Stimulated activated naive CD4-positive, alpha-beta T cell (primary cell): ENCODE measurements at places on chromosomes 3 and 15.

- no peak for DNase-seq
These were observed 78.5 kb upstream of the PRR20G start for GRCh38 chr3:127366383-127366782.

GRCh38 chr15:95025924-95026728 lies 794.8 kb downstream of the MCTP2 start:
- no peak for DNase-seq

GRCh38 chr3:61944726-61945125 lies 383.4 kb downstream of the PTPRG start:
- DNase-seq: no peak

DNA sequence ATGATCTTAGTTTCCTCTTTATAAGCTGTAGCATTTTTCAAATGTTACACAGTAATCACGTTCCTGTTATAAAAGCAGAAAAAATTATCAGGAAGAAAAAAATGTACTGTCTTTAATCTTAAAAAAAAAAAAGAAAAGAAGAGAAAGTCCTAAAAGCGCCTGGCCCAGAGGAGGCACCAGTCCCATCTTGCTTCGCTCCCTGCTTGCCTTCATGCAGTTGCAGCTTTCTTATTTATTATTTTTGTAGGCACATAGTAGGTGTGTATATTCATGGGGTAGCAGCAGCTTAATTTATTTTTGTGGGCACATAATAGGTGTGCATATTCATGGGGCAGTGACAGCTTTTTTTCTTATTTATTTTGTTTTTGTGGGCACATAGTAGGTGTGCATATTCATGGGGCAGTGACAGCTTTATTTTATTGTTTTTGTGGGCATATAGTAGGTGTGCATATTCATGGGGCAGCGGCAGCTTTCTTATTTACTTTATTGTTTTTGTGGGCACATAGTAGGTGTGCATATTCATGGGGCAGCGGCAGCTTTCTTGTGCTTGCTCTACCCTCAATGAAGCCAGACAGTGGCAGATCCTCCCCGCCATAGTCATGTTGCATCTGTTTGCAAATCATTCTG lies 5.5 kb upstream of the EHD4 start:
- DNase-seq: no peak

- no peak for DNase-seq
These were observed 74.7 kb downstream of the DNAJB8 start for GRCh38 chr3:128392021-128392420.

GRCh38 chr15:58994906-58995453 lies 7.5 kb downstream of the RNF111 start:
- no peak for DNase-seq

- DNase-seq: no peak
These were observed 1.1 kb upstream of the VIPR1 start for GRCh38 chr3:42501321-42501680.

DNA sequence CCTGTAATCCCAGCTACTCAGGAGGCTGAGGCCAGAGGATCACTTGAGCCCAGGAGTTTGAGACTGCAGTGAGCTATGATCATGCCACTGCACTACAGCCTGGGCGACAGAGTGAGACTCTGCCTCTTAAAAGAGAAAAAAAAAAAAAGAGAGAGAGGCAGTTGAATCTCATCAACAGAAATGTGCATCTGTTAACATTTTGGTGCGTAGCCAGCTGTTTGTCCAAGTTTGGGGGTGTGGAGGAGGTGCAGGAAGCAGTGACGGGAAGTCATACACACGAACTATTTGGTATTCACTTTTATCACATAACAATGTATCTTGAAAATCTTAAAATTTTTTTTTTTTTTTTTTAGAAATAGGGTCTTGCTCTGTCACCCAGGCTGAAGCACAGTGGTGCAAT lies 18.2 kb upstream of the CEMIP start:
- DNase-seq: no peak

DNA sequence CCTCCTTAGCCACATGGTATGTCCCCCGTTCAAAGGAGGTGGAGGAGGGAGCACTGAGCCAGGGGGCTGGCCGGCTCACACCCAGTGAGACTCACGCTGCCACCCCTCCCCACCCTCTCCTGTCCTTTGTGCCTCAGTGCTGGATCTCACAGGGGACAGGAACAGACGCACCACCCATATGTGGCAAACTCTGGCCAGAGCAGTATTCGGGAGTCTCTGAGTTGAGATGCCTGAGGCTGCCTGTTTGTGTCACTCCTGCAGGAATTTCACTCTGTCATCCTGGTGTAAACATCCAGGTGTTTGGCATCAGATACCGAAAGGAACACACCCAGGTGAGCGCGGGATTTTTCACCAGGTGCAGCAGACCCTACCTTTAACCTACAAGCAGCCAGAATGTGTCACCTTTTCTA lies 25.7 kb downstream of the RGMA start:
- no peak for DNase-seq

GRCh38 chr15:56207092-56207491 lies 36.6 kb downstream of the RFX7 start:
- no peak for DNase-seq

DNA sequence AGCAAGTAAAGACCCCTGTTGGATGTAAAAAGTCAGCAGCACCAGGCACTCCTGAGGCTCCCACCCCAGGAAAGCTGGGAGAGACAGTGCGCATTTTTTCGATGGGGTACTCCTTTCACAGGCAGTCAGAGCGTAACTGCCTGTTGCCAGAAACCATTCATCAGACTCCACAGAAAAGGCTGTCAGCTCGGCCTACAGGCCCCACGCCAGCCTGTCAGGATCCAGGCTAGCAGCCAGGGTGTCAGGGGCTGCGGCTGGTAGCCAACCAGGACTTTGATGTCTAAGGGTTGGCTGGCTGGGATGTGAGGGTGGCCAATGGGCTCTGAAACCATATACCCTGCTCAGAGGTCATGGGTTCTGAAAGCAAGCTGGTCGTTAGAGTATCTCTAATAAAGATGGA lies 164.5 kb downstream of the WNT5A start:
- DNase-seq: no peak

DNA sequence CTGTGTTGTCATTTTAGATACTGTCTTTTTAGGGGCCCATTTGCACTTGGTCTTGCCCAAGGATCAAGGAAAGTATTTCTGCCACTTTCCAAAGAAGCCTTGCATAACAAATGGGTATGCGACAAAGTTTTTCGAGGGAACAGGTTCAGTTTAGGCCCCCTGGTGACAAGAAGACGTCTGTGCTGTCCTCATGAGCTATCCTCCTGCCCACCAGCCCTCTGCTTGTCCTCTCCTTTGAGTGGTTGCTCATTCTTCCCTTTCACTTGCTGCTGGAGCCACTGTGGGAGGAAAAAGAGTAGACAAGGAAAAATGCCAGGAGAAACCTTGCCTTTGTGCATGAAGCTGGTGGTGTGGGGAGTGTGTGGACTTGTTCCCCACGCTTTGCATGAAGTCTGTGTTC lies 171.9 kb downstream of the CACNA2D3 start:
- no peak for DNase-seq

- peak; percentile 72 for DNase-seq
These were observed at the start of gene CIB2 for GRCh38 chr15:78131295-78132061. Gene CIB2 (minus strand): TSS chr15:78131445. CDS start chr15:78131215, 230 bp downstream.

DNA sequence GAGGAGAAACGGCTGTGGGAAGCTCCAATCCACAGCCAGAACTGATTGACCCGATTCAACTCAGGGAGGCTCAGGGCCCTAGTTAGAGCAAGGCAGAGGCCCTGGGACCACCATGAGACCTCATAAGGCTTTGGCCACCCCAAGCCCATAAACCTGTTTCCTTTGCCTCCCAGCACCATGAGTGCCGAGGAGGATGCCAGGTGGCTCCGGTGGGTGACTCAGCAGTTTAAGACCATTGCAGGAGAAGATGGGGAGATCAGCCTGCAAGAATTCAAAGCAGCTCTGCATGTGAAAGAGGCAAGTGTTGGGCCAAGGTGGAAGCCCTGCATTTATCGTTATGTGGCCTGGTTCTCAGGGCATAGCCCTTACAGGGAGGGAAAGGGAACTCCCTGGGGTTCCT lies 11.9 kb downstream of the NOX5 start:
- no peak for DNase-seq

DNA sequence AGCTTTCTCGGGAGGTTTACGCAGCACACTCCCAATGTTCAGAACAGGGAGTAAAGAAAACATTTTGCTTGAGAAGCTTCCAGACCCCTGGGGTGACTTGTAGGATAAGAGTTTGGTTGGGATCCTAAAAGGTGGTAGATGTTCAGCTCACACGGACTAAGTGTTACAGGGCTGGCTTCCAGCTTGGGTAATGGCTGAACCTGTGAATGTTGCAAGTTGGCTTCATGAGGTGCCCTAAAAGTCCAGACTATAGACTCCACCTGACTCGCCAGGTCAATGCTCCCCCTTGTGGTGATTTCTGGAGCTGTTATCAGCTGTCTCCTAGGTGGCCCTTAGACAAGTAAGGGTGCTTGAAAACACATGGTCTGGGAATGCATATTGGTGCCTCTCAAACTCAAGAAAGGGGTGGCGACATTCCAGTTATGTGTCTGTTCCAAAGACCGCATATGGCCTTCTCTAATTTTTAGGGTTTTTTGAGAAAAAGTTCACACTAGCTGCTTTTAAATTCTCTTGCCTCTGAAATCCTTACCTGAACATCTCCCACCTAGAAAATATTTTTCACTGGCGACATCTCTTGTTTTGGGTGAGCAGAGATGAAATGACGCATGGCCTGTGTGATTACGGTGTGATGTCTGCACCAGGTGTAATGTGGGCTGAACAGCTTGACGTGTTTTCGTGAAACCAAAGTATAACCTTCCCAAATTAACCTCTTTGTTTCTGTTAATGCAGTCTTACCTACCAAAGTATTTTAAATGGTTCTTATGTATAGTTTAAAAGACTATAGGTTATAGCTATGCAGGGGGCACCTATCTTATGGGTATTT lies 175.7 kb upstream of the KBTBD8 start:
- peak; percentile 60 for DNase-seq

- DNase-seq: no peak
These were observed 52.3 kb upstream of the BNIP2 start for GRCh38 chr15:59741274-59741906.

GRCh38 chr3:186775999-186776398 lies 7.4 kb upstream of the EIF4A2 start:
- no peak for DNase-seq

DNA sequence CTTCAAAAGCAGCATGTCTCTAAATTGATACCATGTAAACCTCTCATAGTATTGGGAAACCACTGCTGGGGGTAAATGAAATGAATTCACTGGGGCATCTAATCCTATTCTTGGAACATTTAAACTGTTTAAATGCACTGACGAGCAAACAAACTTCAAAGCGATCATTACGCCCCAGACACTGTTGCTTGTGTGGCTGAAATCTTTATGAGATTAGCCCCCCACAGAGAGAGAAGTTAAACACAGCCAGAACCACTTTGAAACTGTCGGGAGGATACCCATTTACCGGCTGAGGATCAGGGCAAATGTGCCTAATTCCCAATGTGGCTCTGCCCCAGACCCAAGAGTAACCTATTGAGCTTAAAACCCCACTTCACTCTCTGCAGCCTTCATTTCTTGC lies 308.4 kb upstream of the CDIN1 start:
- DNase-seq: no peak

- DNase-seq: no peak
These were observed 13.3 kb upstream of the TM4SF1 start for GRCh38 chr3:149390772-149391212.

GRCh38 chr15:33068007-33068481 lies 126.5 kb downstream of the FMN1 start:
- DNase-seq: no peak

DNA sequence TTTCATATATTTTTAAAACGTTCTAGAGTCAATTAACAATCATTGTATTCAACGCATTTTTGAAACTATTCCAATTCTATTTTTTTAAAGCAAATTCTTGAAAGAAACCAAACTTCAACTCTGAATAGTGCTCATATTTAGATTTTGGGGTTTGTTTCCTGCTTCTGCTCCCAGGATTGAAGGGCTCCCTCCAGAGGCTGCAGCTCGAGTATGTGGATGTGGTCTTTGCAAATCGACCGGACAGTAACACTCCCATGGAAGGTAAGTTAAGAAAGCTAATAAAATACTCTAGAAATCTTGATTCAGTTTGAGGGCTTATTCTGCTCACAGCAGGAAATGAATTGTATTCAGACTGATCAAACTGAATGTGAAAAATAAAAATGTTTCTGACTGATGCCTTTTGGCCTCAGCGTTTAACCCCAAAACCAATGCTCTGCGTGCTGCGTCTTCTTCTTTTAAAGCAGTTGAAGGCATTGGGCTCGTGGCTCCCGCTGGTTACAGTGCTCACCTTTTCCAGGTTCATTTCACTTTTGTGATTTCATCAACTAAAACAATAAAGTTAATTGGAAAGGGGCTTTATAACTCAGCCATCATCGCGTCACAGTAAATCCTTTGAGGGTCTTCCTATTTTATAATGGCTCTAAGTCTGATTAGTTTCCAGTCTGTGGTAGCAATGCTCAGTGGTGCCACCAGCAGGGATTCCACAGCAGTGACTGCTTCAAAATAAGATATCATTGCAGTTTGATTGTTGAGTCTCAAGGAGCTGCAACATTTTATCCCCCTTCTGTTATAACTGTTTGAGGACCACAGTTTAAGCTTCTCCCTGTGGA lies 80.1 kb downstream of the SSR3 start:
- DNase-seq: no peak

DNA sequence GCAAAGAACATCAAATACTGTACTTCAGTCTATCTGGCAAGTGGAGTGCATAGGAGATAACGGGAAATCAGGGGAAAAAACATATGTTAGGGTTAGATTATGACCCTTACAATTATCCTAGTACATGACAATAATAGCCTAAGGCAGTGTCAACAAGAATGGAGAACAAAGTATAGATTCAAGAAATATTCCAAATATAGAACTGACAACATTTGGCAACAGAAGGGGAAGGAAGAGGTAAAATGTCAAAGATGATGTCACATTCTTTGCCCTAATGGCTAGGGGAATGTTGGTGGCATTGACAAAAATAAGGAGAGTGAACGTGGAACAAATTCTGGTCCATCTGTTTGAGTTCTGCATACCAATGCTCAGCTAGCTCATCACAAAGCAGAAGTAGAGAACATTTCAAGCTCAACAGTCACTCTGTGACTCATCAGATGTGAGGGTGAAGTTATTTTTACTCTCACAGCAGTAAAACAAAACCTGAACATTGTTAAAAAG lies 15.5 kb upstream of the ATP8B4 start:
- DNase-seq: no peak

- DNase-seq: no peak
These were observed 319 bp upstream of the TP63 start for GRCh38 chr3:189630767-189631372.

GRCh38 chr3:108124337-108125152 lies 33.7 kb upstream of the CD47 start:
- DNase-seq: peak; percentile 74

- no peak for DNase-seq
These were observed 97.1 kb upstream of the SLC6A6 start for GRCh38 chr3:14305324-14305723.
